ENCODE measurements at places on chromosomes 1 and 21.
A peak's percentile ranks its signal among the peaks of the same experiment; 100 is the strongest.

DNA sequence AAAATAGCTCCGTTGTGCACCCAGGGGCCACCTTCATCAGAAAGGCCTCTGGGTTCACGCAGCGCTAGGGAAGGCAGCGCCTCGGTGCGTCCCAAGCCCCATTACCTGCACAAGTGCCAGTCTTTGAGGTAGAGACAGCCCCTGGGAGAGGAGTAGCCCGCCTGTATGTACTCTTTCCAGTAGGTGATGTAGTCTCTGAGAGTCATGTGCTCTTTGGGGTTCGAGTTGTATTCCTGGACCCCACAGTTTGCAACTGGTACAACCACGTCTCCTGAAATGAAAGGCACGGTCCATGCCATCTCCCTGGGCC is 601 bp downstream of the JMJD4 start:
- no peak for DNase-seq

- DNase-seq = no peak
Measured at GRCh38 chr1:52665006-52665941, 32.3 kb downstream of the SHISAL2A start.

GRCh38 chr1:102435483-102435882 is 438.8 kb upstream of the OLFM3 start:
- DNase-seq = no peak

GRCh38 chr1:232462213-232462612 is 167.7 kb downstream of the SIPA1L2 start:
- DNase-seq = no peak

DNA sequence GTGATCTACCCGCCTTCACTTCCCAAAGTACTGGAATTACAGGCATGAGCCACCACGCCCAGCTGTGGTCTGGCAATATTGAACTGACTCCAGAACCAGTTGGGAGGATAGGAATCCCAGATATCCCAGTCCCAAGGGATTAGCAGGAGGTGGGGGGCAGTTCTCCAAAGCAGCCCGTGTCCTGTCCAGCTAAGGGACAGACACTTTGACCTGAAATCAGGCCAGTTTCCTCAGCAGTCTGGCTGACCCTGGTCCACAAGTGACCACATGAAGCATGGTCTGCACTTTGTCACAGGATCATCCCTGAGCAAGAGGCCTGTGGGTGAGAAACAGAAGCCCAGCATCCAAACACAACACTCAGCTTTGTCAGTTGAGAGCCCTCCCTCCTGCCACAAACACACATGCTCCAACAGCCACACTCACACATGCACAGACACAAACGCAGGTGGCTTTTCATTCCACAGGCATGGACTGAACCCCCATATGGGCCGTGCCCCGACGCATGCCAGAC is 2.7 kb upstream of the FDPS start:
- DNase-seq = no peak

DNA sequence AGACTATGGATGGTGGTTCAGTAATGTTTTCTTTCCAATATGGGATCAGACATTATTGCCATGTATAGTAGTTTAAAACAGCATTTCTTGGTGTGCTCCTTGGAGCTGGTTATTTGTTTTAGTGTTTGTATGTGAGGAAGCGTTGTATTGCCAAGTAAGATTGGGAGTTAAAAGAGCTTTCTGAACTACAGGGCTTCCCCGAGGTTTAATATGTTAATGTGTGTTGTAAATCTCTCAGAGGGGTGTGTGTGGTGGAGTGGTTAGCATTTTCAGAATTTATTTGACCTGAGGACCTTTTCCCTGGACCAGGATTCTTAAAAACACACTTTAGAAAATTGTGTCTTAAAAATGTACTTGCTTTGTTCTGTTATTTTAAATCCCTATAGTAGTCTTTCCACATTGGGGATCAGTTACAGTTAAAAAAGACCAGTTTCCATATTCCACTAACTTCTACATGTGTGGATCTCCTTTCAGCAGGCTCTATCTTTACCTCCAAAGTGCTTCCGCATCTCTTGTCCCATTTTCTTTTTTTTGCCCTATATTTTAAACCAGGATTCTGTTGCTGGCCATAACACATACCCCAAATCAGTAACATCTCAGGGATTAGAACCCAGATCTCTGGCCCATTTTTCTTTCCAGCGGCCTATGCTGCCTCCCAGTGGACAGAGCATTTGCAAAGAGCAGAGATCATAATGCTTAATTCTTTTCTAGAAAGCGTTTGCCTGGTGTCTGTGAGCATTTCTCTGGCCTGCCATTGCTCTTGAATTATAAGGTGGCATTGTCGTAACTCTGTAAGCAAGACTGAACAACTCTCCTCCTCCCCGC is 58.6 kb downstream of the PBX1 start:
- no peak for DNase-seq

GRCh38 chr21:36962098-36962780 is 4.2 kb downstream of the HLCS start:
- no peak for DNase-seq

- DNase-seq = no peak
Measured at GRCh38 chr1:160807247-160807646, 11.3 kb downstream of the LY9 start.

DNA sequence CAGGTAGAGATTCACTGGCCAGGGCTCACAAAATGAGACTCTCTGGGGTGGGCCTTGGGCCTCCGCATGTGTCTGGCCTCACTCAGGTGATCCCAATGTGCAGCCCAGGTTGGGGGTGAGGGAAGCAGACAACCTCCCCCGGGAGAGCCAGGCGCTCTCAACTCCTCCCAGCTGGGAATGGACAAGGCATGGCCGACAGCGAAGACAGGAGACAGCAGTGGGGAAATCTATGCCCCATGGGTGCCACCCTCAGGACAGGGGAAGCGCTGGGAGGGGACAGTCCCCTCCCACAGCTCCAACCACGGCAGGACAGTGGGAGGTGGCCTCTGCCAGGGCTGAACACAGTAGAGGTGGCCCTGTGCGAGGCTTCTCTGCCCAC is 47.7 kb downstream of the PRDM15 start:
- no peak for DNase-seq

DNA sequence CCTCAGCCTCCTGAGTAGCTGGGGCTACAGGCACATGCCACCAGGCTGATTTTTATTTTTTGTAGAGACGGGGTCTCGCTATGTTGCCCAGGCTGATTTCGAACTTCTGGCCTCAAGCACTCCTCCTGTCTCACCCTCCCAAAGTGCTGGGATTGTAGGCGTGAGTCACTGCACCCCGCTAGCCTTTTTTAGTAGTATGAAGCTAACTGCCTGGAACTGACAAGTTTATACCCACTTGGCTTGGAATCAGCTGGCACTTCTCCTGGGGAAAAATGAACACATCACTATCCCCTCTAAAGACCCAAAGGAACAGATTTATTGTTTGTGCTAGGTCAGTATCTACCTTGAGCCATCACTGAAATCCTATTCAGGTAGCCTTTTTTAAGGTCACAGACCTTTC is 19.0 kb downstream of the TMEM63A start:
- no peak for DNase-seq

- DNase-seq = no peak
Measured at GRCh38 chr1:183129921-183130690, 56.0 kb upstream of the LAMC2 start.

- DNase-seq = no peak
Measured at GRCh38 chr1:53585565-53585964, 126.4 kb downstream of the DMRTB1 start.

DNA sequence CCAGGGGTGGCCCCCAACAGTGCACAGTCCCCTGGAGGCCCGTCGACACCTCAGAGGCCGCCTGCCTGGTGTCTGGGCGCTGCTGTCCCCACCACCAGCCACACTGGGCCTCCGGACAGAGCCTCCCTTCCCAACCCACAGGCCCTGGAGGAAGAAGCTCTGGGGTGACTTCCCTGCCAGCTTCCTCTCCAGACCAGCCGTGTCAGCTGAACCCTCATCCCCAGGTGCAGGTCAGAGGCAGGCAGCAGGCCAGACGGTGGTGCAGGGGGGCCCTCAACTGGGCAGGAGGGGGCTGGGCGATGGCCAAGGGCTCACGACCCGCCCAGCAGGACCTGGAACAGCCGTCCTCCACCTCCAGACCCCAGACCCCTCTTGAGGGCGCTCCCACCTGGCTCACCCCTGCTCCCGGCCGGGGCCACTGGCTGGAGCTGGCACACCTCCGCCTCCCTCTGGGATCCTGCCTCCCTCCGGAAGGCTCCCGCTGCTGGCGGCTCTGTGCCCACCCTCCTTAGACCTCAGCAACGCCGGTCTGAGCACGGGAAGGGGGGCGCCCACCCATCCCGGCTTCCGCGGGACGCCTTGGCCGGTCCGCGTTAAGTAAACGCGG is 520 bp downstream of the TNFRSF18 start:
- DNase-seq = no peak

DNA sequence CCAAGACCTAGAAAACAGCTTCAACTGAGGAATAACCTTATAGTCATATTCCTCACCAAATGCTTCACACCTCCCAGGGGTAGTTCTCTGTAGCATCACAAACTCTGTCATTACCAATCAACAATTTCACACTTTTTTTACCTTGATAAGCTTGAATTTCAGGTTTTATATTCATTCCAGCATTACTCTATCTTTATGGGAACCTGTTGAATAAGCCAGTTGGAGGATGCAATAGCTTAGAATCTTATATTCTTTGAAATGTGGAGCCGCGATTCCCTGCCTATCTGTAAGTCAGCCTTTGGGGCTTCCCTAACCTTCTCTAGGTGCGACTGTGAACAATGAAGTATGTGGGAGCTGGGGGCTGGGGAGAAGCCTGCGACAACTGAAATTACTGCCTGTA is 145.4 kb downstream of the GREM2 start:
- no peak for DNase-seq

DNA sequence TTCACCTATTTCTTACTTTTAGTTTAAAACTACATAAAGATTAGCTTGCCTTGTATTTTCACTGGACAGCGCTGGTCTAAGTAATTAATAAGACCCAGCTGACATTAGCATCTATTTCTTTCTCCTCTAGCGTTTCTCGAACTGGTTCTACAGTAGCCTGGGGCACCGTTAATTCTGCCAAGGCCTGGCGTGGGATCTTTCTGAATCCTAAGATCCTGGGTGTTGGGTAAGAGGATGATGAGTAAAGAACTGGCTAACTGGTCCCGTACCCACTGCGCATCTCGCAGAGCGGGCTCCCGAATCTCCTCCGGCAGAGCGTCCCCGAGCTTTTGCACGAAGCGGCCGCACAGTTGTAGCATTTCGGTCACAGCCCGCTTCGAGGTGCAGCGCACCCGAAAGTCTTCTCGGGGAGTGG is 309 bp downstream of the NSL1 start:
- no peak for DNase-seq

- no peak for DNase-seq
Measured at GRCh38 chr1:206600527-206600926, 11.7 kb downstream of the EIF2D start.

DNA sequence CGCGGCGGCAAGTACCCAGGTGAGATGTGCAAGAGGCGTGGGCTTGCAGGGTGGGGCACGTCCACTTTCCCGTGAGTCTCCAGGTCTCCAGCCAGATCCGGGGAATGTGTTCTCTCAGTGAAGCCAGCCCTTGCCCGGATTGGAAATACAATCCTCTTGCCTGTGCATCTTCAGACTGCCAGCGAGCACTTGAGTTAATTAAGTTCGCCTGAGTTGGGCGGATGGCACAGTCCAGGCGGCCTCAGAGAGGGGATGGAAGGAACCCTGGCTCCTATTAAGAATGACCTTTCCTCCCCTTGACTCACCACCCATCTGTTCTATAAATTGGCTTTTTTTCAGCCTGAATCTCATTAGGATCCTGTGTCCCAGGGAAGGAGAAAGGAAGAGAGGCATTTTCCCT is 33.3 kb upstream of the CNTN2 start:
- peak; percentile 40 for DNase-seq

- DNase-seq = no peak
Measured at GRCh38 chr1:36561361-36561724, 78.6 kb upstream of the CSF3R start.

DNA sequence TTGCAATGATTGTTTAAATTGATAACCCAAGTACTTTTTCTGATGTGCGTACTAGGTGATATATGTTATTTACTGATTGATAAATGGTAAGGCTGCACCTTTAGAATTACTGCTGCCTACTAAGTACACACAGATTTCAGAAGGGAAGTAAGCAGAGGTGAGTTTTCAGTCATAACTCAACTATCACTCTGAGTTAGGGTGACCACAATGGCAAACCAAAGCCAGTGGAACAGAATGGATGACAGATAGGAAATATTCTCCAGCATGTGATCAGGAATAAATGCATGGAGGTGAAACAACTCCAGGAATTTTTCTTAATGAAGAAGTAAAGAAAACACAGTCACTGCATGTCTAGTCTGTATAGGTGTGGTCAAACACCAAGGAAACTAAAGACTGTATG is 7.5 kb upstream of the KCNJ15 start:
- no peak for DNase-seq

DNA sequence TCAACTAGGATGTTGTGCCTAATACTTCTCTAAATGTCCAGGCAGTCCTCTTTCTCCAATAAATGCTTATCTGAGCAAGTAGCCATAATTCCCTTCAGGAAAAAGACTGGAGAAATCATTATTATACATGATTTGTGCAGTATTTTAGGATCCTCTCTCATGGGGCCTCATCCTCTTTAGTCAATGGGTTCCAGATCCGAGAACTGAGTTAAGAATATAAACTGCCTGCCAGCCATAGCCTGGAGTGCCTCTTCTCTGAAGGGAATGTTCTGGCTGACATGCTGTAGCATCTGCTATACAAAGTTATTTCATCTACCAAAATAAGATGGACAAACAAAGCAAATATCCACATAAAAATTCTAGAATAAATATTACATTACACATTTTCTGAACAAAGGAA is 334.0 kb upstream of the PRMT6 start:
- no peak for DNase-seq

GRCh38 chr1:233281711-233282581 is 13.6 kb downstream of the PCNX2 start:
- no peak for DNase-seq

DNA sequence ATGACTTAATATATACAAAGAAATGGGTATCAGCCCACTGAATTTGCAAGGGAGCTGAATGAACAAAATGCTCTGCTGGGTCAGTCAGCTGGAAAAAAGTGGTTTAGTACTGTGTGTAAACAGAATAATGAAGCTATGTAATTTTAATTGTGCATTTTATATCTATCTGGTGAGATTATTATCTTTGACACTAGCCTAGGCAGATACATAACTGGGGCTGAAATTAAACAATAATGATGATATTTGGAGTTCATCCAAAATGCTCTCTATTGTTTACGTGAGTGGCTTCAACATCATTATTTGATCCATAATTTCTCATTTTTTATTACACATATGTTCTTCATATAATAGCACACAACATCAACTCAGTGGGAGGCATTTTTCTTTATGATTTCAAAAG is 208.5 kb upstream of the SNX7 start:
- no peak for DNase-seq

DNA sequence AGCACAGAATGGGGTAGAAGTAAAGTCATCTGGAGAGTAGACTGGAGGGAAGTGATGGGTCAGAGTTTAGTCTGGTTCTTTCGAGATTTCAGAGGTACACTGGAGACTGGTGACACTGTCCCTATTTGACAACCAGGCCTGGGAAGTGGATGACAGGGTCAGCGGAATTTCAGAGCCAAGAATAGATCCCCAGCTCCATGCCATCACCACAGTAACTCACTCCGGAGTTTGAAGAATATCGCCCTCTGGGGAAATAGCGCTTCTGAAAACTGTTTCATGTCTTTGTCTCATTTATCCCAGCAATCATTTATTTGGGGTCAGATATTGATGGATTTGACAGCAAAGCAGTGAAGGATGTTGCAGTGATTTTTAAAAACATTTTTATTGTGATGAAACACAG is 7.6 kb upstream of the NFASC start:
- no peak for DNase-seq

All from retina (tissue), 1 donor.